ENCODE measurements at places on chromosomes 5 and 9.

DNA sequence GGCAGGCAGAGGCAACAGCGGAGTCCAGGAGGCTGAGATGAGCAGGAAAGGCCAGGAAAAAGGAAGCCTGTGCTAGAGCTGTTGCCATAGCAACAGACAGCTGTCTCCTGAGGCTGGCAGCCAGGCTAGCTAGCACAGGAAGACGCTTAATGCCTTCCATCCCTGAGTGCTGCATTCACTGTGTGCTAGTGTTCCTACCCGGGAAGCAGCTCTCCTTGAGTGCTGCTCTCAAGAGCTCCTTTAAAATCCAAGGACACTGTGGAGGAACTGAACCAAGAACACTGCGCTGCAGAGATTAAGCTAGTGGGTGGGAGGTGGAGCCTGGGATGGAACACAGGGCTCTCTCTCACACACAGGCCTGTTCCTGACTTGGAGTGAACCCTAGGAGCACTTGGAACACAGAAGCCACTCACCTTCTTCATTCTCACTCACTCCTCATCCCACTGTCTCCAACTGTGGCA is 53.5 kb upstream of the IL7R start:
- peak; percentile 66 for DNase-seq

DNA sequence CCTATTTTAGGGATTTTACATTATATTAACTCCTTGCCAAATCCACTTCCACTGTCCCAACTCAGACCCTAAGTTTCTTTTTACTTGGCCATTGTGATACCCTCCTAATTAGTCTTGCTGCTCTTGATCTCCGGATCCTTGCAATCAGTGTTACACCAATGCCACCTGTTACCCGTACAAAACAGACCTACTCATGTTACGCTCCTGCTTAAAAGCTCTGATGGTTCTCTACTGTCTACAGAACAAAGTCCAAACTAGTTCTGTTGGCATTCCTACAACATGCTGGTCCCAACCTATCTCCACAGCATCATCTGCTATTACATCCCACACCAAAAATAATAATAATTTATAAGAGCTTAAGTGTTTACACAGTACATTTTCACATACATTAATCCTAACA is 9.8 kb downstream of the ECPAS start:
- DNase-seq, result no peak

DNA sequence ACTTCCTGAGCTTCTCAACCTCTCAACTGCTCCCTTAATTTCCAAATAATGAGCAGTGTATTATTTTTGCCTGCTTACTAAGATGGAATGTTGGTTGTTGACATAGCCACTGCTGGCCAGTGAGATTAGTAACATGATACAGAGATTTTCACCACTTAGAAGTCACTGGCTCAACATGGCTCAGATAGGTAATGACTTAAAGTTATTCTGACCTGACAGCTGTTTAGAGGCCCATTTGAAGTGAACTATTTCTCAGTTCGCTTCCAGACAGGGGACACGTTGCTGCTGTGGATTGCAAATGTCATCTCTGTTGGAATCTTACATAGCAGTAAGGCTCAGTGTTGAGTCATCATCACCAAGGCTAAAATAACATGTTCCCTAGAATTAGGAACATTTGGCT is 490.2 kb downstream of the TLE4 start:
- peak; percentile 98 for DNase-seq

DNA sequence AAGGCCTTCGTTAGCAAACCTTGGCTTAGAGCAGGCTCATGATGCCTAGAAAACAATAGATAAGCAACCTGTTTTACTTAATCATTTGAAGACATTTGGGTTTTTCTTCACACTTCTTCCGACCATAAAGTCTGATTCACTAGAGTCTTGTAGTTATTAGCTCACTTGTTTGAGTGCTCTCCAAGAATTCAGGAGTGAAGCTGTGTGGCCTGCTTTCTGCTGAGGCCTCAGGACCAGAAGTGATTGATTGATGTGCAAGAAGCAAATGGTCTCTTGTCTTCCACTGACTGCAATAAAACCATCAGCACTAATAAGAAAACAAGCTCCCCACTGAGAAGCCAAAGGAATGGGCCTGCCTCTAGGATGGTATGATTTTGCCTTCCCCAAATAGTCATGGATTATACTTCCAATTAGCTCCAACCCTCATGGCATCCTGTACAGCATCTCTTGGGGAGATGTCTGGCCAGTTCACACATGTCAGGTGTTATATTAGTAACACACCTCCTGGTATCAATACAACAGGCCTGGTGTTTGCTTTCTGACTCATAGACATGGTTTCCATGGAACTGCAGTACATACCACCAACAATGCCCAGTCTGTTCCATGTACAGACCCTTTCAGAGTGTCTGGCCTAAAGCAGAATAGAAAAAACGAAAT is 317.6 kb downstream of the CWC27 start:
- DNase-seq, result peak; percentile 59

DNA sequence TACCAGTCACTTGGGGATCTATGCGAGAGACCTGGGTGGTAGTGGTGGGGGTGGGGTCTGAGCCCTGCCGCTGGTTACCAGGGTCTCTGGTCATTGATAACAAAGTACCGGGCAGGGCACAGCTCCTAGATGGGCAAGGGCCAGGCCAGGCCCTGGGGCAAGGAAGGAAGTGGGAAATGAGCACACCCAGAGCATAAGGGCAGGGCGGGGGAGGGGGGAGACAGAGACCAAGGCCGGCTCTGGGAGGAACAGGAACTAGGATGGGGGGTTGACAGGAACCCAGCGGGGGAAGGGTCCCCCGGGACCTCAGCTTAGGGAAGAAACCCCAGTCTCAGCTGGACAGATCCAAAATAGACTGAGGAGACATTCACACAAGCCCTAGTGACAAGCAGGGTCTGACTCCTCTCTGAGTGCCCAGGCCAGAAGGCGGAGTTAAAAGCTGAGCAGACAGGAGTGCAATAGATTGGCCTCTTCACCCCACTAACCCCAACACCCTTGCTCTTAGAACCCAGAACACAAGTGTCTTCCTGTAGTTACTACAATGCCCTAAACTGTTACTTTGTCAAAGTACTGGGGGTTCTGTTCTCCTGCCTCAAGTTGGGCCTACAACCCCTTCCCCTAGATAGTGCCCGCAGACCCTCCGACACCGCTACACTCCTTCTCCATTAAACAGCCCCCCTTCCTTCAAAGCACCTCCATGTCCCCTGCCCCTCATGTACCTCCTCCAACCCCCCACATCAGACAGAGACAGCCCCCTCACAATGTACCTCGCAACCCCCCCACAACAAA is 628 bp downstream of the ATOSB start:
- peak; percentile 27 for DNase-seq

GRCh38 chr5:153470736-153471135 is 19.7 kb upstream of the GRIA1 start:
- DNase-seq, result no peak

- peak; percentile 69 for DNase-seq
Observed at GRCh38 chr5:141512390-141512910, 23.6 kb downstream of the PCDHGC5 start.

GRCh38 chr5:178207917-178208280 is 3.6 kb downstream of the HNRNPAB start:
- no peak for DNase-seq

DNA sequence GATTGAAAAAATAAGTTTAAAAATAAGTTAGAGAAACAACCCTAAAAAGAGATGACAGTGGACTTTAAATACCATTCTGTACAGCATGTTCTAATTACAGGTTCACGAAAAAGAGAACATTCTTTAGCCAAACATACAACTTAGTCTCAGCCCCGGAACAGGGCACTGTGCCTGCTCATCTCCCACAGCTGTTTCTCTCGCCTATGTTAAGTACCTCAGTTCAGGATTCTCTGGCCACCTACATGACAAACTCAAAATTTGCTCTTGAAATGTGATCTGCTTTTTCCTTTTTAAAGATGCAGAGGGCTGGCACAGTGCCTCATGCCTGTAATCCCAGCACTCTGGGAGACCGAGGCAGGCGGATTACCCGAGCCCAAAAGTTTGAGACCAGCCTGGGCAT is 52.3 kb downstream of the MYO10 start:
- DNase-seq, result no peak

GRCh38 chr5:16736158-16736995 is 119.6 kb upstream of the RETREG1 start:
- peak; percentile 75 for DNase-seq

- no peak for DNase-seq
Observed at GRCh38 chr9:110327716-110328115, 9.9 kb downstream of the TXNDC8 start.

GRCh38 chr9:123775289-123776284 is 154.3 kb downstream of the DENND1A start:
- DNase-seq, result no peak

- DNase-seq, result peak; percentile 89
Observed at GRCh38 chr5:150139334-150139733, 16.3 kb downstream of the PDGFRB start.

- DNase-seq, result no peak
Observed at GRCh38 chr9:77811832-77812231, 163.7 kb upstream of the GNA14 start.

DNA sequence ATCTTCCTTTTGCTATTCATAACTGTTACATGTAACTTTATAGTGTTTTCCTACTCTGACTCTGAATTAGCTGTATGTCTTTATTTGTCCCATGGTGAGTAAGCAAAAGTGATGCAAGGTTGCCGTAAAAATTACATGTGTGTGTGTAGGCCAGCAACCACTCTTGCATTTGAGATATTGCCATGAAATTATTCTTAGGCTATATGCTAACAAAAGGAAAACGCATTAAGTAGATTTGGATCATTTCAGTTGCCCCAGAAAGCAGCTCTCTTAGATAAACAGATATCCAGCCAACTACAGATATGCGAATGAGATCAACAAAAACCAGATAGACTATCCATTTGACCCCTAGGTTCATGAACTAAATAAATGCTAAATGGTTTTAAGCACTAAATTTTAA is 73.6 kb downstream of the CYLC2 start:
- DNase-seq, result no peak

GRCh38 chr5:109691996-109692395 is 2.3 kb downstream of the MAN2A1 start:
- DNase-seq, result peak; percentile 73

- peak; percentile 39 for DNase-seq
Observed at GRCh38 chr9:120876842-120877240, at the start of gene PHF19. Gene PHF19 (minus strand): TSS chr9:120877188. CDS start chr9:120874741, 2,447 bp downstream.

DNA sequence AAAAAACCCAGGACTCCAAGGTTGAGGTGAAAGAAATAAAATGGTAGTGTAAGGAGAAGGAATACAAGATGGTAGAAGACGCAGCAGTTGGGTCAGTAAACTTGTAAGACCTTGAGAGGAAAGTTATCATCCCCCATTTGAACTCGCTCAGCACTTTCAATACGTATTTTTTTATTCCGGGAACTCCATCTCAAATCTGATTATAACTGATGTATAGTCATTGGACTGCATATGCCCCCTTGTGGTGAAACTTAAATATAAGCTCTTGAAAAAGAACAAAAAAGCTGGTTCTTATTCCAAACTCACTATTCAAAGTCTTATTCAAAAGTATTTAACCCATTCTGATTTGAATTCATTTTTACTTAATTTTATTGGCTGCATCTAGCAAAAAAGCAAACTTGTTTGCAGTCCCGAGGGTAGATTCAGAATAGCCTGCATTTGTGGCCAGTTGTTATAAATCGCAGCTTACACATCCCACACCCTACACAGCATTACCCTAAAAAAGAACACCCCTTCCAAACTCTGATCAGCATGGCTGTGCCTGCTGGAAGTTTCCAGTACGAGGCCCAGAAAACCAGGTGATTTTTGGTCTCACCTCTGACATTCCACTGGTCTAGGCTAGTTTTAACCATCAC is 118.0 kb downstream of the ESM1 start:
- DNase-seq, result peak; percentile 76

GRCh38 chr5:132953710-132954109 is 9.7 kb downstream of the AFF4 start:
- no peak for DNase-seq

DNA sequence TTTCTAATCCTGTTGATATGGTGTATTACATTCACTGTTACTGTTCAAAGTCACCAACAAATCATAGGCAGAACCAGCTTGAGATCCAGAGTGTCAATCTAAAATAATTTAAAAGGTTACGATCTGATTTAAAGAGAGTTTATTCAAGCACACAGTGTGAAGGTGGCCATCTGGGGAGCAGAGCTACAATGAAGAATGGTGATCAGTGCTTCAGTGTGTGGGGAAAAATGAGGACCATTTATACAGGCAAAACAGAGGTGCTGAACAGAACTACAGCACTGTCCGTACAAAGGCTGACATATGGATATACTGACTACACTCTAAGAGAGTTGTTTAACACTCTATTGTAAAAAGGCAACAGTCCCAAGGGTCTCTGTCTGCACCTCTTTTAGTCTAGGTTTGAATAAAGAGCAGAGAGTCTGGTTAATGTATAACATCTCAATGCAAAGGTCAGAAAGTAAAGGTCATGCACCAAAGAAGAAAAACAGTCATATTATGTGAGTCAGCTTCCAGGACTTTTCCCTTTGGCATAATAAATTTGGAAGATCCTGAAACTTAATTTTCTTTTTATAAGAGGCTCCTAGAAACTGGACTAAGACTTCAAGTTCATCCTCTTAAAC is 29.7 kb upstream of the TDRD7 start:
- DNase-seq, result no peak

DNA sequence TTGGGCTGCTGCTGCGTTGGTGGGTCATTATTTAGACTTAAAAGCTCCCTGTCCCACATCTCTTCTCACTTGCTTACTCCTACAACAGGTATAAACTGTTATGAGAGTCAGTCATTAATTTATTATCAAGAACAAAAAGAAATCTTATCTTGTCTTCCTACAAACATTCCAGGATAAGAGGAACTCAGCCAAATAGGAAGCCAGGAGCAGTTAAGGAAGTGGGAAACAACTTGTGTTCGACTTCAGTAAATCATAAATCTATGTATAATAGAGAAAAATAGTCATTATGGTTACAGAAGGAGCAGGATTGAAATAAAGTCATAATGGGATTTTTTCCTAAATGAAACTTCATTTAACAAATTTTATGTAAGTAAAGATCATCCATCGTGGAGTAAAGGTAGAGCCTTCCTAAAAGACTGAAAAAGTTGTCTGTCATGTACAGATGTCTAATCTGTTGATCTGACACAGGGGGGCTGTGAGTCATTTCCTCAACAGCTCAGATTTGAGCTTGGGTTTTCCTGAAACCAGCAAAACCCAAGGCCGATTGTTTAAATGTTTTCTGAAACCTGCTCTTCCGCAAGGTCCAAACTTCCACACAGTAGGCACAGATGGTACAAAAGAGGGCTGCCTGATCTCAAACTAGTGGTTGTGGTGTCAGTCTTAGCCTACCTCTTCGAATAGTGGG is 25.3 kb upstream of the LRRTM2 start:
- peak; percentile 80 for DNase-seq

- DNase-seq, result no peak
Observed at GRCh38 chr9:99185934-99186333, 35.8 kb downstream of the ALG2 start.

GRCh38 chr5:154608531-154609011 is 130.5 kb upstream of the HAND1 start:
- DNase-seq, result no peak

- DNase-seq, result peak; percentile 50
Observed at GRCh38 chr9:13113216-13113615, 166.3 kb downstream of the MPDZ start.

- DNase-seq, result no peak
Observed at GRCh38 chr5:160357861-160358411, 12.5 kb downstream of the C1QTNF2 start.

- peak; percentile 60 for DNase-seq
Observed at GRCh38 chr5:144142139-144142823, 28.2 kb downstream of the YIPF5 start.

Data from astrocyte of the spinal cord (primary cell).